ENCODE measurements at places on chromosomes 7 and 10. TPM values are rescaled to one million over a fixed set of nuclear protein-coding genes. Genes with fewer than 3 reads are reported as not detected.

The PAX2 gene
- 3.7 TPM for total RNA-seq

The OLAH gene
- 6.1 TPM for total RNA-seq

DNA sequence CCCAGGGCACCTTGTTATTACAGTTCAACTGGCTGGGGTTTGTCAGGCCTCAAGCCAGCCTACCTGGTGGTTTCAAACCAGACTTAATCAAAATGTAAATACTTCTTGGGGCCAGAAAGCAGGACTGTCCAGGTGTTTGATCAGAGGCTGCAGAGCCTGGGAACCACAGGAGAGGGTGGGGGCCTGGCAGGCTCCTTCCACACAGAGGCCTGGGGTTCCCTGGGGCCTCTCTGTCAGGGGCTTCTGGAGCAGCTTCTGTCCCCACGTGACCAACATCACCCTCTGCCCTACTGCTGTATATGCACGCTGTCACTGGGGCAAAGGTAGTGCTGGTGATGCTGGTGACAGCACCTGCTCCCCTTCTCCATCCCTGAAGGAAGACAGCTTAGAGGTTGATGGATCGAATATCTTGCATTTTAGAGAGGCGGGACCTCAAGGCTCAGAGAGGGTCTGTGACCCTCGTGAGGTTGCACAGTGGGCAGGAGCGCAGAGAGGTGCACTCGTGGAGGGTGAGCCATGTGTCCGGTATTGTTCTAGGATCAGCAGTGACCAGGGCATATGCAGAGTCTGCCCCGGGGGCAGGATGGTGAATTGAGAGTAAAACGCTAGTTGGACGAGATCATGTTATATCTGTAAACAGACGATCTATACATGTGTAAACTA lies 95.4 kb downstream of the GRK5 start:
- DNase-seq, result no peak

DNA sequence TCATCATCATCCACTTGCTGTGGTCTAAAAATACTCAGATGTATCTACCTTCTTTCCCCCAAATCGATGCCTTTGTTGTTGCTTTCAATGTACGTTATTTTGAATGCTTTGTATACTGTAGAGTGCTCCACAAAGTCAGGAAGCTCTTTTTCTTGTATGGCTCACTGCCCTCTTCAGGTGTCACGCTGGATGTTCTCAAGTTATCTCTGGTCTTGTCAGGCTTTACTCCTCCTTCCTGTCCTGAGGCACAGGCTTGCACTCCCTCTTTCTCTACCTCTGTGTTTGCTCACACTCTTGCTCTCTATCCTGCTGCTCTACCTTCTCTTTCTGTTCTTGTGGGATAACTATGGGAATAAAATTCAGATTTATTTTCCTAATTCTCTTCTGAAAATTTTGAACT lies 381.3 kb downstream of the NRG3 start:
- no peak for DNase-seq

- DNase-seq, result no peak
Observed at GRCh38 chr7:155880721-155881120, 68.5 kb upstream of the SHH start.

DNA sequence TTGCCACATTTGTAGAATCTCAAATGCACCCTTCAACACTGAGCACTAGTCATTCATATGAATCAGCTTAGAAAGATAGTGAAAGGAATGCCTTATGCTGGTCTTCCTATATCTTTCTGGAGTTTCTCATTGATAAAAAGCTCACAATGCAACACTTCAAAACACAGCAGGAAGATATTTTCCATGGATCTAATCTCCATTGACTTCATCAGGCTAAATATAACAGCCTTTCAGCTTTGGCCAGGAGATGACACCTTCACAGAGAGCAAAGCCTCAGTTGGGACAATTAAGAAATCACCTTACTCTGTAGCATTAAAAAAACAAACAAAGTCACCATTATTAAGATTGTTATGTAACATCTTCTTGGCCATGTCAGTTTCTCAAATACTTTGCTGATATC lies 6.7 kb downstream of the NRP1 start:
- DNase-seq, result no peak

Measured in testis (tissue), 5 donors.